ENCODE measurements at places on chromosomes 16 and 17.

DNA sequence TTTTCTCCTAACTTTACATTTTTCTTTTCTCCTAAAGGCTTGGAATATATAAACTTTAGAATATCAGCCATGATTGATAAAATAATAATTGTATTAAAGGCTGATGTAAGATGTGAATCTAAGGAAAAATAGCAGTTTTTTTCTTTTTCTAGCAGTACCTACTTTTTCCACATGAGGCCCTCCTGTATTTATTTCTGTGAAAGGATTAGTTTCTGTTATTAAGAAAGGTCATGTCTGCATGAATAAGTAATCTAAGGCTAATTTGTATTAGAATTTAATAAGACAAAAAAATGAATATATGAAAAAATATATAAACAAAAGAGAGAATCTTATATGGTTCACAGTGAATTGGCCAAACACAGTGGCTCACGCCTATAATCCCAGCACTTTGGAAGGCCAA, 85.3 kb downstream of the STXBP4 start:
- no peak for DNase-seq

- DNase-seq = no peak
These were observed 5.3 kb upstream of the ZNF689 start for GRCh38 chr16:30615358-30616091.

GRCh38 chr16:16191493-16192167, 31.7 kb downstream of the ABCC6 start:
- DNase-seq = no peak

GRCh38 chr16:17116595-17117322, 354.0 kb downstream of the XYLT1 start:
- no peak for DNase-seq

DNA sequence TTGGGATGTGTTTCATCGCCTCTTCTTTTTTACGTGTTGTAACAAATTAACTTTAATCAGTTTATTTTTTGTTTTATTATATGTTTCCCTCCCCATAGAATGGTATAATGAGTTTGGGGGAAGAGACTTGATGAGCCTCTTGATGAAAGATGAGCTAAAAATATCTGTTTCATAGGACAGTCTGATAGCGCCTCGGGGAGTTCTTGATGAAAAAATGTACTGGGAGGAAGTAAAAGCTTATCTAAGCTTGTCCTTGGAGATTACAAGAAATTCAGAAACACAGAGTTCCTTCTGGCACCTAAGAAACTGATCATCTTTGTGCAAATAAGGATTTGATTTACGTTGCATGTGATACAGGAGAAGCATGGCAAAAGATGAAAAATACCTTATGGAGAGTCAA, 350.2 kb upstream of the CDH8 start:
- no peak for DNase-seq

DNA sequence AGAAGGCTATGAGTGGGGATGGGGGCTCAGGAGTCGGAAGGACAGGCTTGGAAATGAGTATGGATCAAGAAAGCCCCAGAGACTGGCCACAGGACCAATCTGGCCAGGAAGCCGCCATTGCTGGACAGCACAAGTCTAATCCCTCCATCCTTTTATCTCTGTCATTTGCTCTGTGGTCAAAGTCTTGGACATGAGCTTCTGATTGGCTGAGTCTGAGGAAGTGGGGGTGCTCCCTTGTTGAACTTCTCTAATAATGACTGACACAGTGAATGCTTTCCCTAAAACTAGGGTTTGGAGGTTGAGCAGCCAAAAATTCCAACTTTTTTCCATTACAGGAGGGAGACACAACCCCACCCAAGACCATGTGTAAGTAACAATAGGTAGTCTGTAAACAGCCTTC, 97.4 kb downstream of the MARF1 start:
- DNase-seq = no peak

All from GM04503 (cell line).